ENCODE measurements at places on chromosomes 6 and 20.

- DNase-seq = no peak
These were observed 83.6 kb downstream of the PFDN4 start for GRCh38 chr20:54291339-54292010.

DNA sequence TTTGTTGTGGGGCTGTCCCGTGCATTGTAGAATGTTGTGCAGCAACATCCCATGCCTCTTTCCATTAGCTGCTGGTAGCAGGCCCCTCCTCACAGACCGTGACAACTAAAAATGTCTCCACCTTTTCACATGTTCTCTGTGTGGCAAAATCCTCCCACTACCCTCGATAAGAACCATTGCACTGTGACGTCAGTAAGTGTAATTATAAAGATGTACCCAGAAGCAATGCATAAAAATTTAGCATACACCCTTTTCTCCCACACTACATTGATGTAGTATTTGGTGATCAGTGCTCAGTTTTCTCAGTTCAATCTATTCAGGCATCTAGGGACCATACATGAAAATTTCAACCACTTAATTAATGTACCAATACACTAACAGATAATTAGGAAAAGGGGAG, 389.9 kb downstream of the DOK5 start:
- no peak for DNase-seq

DNA sequence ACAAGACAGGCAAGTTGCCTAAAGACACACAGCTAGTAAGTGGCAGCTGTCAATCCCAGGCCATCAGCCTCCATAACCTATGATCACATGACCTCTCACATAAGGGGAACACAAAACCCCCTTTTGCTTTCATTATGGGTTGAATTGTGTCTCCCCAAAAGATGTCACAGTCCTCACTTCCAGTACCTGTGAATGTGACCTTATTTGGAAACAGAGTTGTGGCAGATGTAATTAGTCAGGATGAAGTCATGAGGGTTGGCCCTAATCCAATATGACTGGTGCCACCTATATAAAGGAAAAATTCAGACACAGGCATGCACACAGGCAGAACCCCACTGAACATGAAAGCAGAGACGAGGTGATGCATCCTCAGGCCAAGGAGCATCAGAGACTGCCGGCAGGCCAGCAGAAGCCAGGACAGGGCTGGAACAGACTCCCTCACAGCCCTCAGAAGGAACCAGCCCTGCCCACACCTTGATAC, 33.6 kb downstream of the GFOD1 start:
- peak; percentile 64 for DNase-seq

DNA sequence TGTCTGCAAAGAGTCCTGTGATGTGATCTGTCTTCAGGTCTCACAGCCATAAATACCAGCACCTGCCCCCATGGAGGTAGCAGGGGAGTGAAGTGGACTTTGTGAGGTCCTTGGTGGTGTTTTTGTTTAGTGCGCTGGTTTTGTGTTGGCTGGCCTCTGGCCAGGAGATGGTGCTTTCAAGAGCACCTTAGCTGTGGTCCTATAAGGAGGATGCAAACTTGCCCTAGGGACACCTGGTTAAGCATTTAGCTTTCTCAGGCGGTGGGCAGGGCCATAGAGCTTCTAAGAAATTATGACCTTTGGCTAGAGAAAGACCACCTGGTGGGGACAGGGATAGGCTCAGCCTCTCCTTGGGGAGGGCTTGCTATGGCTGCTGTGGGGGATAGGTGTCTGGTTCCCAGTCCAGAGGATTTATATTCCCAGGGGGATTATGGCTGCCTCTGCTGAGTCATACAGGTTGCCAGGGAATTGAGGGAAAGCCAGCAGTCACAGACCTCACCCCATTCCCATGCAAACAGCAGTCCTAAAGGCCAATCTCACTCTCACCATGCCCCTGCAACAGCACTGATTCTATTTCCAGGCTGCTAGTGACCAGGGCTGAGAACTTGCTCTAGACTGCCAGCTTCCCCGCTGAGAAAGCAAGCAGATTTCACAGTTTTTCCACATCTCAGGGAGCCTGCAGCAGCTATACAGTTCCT, 259.3 kb downstream of the TFAP2B start:
- DNase-seq = no peak

- no peak for DNase-seq
These were observed 190.3 kb downstream of the ATXN1 start for GRCh38 chr6:16570946-16571345.

- no peak for DNase-seq
These were observed 251.7 kb downstream of the ALDH8A1 start for GRCh38 chr6:134698228-134698627.

GRCh38 chr6:138310294-138310693, 67.4 kb upstream of the SMIM28 start:
- no peak for DNase-seq

- DNase-seq = peak; percentile 7
These were observed 123.4 kb upstream of the SUPT3H start for GRCh38 chr6:45500924-45501816.

GRCh38 chr6:41655646-41656001, 17.4 kb downstream of the MDFI start:
- DNase-seq = no peak

- no peak for DNase-seq
These were observed 359.2 kb downstream of the CDKAL1 start for GRCh38 chr6:20893412-20893811.

DNA sequence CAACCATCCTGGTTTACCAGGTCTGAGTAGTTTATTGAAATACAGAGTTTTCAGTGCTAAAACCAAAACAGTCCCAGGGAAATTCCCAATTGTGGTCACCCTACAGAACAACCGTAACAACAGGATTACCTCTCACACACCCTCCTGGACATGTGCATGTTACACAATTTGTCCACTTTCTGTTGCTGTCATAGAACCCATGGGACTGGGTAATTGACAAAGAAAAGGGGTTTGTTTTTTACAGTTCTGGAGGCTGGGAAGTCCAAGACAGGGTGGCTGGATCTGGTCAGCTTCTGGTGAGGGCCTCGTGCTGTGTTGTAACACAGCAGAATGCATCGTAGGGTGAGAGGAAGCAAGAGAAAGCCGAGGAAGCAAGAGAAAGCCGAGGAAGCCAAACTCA, 9.1 kb upstream of the ADA start:
- DNase-seq = no peak

Data from lung microvascular endothelial cell (primary cell).